ENCODE measurements at places on chromosomes 11 and 22. TPM values are rescaled to one million over a fixed set of nuclear protein-coding genes. Genes with fewer than 3 reads are reported as not detected.

The SHISAL1 gene
- total RNA-seq = 4.3 TPM

The PLCB3 gene
- 89.8 TPM for total RNA-seq

The STT3A gene
- total RNA-seq = 156 TPM

The C1QTNF5 gene
- 1.9 TPM for total RNA-seq

The EXPH5 gene
- 8.4 TPM for total RNA-seq

The C11orf58 gene
- 164 TPM for total RNA-seq

The FXYD6 gene
- total RNA-seq = 30.7 TPM

The OR51B4 gene
- not detected for total RNA-seq

The CCDC81 gene
- total RNA-seq = 4.3 TPM

The AMBRA1 gene
- 34.8 TPM for total RNA-seq

The GLB1L3 gene
- total RNA-seq = 33.1 TPM

The SLC25A45 gene
- total RNA-seq = 0.10 TPM

The MFRP gene
- 0.03 TPM for total RNA-seq

The BTBD18 gene
- total RNA-seq = not detected

The PTPRCAP gene
- 3.5 TPM for total RNA-seq

The TOP3B gene
- total RNA-seq = 77.7 TPM

The C22orf15 gene
- 3.6 TPM for total RNA-seq

The ARHGAP32 gene
- 15.3 TPM for total RNA-seq

The CNTN5 gene
- not detected for total RNA-seq

The OR5M11 gene
- total RNA-seq = not detected

The ABCG4 gene
- total RNA-seq = 1.0 TPM

The TMEM121B gene
- total RNA-seq = 7.2 TPM

The ALX4 gene
- total RNA-seq = not detected

Measured in GM23338 (cell line).